ENCODE measurements at places on chromosomes 2 and 18.

GRCh38 chr2:119402106-119402505, 29.5 kb upstream of the TMEM37 start:
- DNase-seq = no peak

GRCh38 chr2:2825062-2825461, 494.0 kb upstream of the MYT1L start:
- no peak for DNase-seq

GRCh38 chr2:173652767-173653431, 298.2 kb downstream of the CDCA7 start:
- DNase-seq = no peak

DNA sequence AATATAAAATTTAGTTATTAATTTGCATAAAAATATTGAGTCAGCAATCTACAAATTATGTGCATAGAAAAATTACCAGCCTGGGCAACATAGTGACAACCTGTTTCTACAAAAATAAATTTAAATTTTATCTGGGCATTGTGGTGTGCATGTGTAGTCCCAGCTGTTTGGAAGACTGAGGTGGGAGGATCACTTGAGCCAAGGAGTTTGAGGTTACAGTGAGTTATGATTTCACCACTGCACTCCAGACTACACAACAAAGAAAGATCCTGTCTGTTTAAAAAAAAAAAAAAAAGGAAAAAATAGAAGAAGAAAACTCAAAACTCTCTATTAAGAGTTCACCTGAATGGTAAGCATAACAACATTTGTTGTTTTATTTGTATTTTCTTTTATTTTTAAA, 1048.4 kb upstream of the CDH2 start:
- no peak for DNase-seq

DNA sequence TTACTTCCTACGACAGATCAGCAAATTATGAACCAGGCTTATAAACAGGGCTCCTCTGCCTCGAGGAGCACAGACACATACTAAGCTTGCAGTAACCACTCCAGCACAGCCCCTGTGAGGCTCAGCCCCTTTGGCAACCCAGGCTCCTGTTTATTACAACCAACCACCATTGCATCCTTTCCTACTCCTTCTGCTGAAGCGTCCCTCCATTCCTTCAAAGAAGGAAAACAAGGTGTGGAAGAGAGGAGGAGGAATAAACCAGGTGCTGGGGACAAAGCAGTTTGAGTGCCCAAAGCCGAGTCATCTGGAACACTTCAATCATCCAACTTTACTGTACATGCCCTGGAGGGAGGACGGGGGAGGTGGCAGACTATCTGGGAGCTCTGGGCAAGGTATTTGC, 87.2 kb upstream of the MGAT4A start:
- DNase-seq = no peak

DNA sequence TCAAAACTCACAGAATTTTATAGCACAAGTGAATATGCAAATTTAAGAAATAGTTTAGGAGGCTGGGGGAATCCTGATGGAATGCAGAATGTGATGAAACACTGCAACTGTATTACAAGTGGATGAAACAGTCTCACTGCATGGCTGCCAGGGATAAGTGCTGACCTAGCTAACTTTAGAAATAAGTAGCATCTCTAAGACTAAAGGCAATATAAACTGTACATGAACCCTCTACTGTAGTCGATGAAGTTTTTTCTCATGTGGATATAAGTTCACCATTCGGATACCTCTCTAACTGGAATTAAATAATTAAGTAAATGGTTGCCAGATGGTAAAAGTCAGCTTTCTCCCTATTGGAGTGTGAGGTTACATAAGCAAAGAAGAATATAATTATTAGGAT, 777.8 kb upstream of the RAB6C start:
- DNase-seq = no peak

- DNase-seq = no peak
Measured at GRCh38 chr2:114688241-114688640, 245.8 kb downstream of the DPP10 start.

DNA sequence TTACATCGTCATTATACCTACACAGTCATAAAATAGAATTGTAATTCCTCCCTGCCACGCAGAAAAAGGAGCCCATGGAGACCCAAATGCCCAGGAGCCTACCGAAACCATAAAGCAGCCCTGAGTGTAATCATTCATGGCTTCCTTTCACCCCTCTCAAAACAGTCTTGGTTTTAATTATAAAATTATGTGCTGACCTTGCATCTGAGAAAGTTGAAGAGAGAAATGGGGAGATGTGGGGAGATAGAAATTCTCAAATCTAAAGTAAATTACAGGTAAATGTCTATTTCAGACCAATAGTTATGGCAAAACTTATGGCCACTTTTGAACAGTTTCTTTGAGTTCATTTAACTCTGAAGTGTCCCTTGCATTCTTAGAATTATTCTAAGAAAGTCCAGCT, 1068.8 kb downstream of the BCL11A start:
- DNase-seq = no peak

DNA sequence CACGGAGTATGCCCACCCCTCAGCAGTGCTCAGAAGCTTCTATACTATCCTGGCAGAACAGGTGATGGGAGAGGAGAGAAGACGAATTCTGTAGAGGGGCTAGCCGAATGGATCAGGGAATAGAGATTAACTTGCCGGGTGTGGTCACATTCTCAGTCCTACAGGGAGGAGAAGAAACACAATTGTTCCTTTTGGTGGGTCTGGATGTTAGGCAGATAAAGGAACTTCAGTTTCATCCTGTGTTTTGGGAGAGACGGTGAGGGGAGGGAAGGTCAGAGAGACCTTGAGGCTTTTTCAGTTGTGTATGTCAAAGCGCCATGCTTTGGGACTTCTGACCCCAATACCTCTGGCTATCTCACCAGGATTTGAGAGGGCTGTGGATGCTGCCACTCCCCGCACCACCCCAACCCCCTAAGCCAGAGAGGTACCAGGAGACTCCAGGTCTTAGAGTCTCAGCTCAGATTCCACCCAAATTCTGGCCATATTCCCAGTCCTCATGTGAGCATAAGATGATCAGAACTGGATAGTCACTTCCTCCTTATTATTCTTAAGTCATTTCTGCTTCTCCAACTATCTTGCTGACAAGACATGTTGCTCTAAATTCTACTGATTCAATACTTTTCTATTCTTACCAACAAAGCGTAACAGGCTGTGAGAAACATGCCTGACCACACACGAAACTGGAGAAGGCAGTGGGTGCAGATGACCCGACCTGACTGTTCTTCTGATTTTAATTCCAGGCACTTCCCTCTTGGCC, 2.3 kb upstream of the TMEM37 start:
- no peak for DNase-seq

DNA sequence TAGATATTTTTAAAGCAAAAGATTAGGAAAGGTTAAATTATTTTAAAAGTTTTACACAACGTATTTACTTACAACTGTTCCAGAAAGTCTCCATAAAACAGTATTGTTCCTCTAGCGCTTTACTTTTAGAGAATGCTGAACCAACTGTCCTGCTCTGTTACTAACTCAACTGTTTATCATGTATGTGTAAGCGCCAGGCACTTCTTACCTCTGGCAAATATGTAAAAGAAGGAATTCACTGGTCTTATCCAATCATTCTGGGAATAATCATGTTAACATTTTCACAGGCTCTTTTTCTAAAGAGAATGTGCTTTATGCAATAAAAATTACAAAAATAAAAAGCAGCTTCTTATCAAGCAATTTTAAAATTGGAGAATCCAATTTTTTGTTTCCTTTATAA, 68.0 kb downstream of the COBLL1 start:
- no peak for DNase-seq

GRCh38 chr18:75659535-75660023, 232.1 kb upstream of the SMIM21 start:
- DNase-seq = no peak

DNA sequence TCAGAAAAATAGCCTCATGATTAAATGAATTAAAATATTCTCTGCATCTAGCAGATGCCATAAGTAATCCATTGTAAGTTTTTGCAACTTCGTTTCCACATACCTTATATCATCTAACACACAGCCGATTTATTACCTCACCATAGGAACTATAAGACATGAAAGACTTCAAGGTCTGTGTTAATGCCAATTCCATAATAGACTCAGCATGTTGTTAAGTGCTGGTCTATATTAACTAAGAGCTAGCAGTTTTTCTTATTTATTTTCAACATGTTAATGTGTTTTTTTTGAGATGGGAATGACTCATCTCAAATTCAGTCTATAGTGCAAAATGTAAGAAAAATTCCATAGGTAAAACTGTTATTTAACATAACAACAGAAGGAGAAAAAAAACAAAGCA, 243.9 kb upstream of the GULP1 start:
- no peak for DNase-seq

- no peak for DNase-seq
Measured at GRCh38 chr2:240524963-240525718, 32.6 kb downstream of the ANKMY1 start.

DNA sequence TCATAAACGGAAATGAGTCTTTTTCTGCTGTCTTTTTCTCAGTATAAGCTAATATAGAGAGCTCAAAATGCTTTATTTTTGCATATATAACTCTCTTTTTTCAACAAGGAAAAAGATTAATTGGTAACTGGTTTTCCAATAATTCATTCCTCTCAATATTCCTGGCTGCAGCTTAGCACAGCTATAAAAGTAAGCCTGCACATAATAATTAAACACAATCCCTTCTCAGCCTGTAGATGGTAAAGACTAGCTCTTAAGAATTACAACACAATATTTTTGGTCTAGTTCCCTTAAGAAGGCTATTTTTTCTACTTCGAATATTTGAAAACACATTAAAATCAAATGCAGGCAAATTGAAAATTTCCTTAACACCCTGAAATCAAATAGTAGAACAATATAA, 258.0 kb downstream of the DOK6 start:
- DNase-seq = no peak

- no peak for DNase-seq
Measured at GRCh38 chr18:56248610-56249235, 389.7 kb downstream of the TXNL1 start.

DNA sequence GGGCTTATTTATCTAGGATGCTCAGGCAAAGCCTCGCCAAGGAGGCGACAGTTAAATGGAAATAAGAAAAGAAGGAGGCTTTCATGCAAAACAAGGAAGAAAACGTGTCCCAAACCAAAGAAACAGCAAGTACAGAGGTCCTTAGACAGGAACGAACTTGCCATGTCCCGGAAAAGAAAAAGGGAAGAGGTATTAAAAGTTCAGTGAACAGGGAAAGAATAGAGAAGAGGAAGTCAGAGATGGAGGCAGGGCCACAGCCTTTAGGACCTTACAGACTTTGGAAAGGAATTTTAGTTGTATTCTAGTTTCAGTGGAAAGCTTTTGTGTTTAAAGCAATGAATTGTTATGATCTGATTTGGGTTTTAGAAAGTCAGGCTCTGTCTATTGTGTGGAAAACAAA, 22.1 kb downstream of the IKZF2 start:
- no peak for DNase-seq

DNA sequence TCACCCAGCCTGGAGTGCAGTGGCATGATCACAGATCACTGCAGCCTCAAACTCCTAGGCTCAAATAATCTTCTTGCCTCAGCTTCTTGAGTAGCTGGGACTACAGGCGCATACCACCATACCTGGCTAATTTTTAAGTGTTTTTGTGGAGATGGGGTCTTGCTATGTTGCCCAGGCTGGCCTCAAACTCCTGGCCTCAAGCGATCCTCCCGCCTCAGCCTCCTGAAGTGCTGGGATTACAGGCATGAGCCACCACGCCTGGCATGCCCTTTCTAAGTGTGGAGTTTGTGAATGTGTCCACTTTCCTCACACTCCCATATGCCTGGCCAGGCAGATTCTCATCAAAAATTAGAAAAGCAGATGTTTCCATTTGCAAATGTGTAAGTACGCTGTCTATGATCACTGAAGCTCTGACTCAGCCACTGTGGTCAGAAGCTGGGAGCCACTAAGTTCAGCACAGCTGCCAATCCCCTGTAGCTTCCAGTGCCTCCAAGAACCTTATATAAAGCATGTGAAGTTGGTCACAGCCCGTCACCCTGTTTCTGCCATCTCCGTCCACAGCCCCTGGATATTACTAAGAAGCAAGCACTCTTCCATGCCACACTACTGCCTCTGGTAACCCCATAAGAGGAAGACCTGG, 155.4 kb downstream of the FAM210A start:
- no peak for DNase-seq

DNA sequence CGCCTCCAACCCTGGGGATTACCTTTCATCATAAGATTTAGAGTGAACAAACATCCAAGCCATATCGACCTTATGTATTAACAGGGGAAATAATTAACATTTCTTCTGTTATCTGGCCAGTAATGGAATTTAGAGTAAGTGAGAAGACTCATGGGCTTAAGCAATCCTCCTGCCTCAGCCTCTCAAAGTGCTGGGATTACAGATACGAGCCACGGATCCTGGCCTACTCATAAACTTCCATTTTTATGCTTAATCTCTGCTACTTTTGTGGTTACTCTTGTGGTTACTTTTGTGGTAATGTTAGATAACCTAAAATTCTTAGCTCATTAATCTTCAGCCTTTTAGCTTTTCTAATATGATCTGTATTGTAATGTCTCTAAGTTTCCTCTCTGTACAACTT, 159.3 kb upstream of the SLC8A1 start:
- DNase-seq = no peak

GRCh38 chr2:149661844-149662243, 74.3 kb upstream of the MMADHC start:
- no peak for DNase-seq

GRCh38 chr2:37855283-37856041, 69.6 kb upstream of the RMDN2 start:
- DNase-seq = no peak

GRCh38 chr2:12987246-12987645, 270.5 kb downstream of the TRIB2 start:
- DNase-seq = no peak

- DNase-seq = no peak
Measured at GRCh38 chr18:34207344-34207851, 17.3 kb downstream of the NOL4 start.

DNA sequence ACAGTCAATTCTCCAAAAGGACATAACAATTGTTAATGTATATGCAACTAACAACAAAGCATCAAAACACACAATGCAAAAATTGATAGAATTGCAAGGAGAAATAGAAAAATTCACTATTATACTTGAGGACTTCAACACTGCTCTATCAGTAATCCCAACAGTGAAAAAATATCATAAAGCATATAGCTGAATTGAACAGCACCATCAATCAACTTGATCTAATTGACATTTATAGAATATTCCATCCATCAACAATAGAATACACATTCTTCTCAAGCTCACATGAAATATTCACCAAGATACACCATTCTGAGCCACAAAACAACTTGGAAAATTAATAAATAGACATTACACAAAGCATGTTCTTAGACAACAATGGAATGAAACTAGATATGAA, 60.1 kb upstream of the ASXL3 start:
- no peak for DNase-seq

DNA sequence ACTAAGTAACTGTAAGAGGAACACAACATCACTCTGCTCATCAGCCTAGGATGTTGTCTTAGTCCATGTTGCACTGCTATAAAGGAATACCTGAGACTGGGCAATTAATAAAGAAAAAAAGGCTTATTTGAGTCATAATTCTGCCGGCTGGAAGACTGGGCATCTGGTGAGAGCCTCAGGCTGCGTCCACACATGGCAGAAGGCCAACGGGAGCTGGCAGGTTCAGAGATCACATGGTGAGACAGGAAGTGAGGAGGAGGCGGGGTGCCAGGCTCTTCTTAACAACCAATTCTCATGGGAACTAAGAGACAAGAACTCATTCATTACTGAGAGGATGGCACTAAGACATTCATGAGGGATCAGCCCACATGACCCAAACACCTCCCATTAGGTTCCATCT, 46.8 kb downstream of the EPG5 start:
- no peak for DNase-seq
